ENCODE measurements at places on chromosomes 3 and 15. TPM values are rescaled to one million over a fixed set of nuclear protein-coding genes. Genes with fewer than 3 reads are reported as not detected.

The CD96 gene
- total RNA-seq = 0.45 TPM

DNA sequence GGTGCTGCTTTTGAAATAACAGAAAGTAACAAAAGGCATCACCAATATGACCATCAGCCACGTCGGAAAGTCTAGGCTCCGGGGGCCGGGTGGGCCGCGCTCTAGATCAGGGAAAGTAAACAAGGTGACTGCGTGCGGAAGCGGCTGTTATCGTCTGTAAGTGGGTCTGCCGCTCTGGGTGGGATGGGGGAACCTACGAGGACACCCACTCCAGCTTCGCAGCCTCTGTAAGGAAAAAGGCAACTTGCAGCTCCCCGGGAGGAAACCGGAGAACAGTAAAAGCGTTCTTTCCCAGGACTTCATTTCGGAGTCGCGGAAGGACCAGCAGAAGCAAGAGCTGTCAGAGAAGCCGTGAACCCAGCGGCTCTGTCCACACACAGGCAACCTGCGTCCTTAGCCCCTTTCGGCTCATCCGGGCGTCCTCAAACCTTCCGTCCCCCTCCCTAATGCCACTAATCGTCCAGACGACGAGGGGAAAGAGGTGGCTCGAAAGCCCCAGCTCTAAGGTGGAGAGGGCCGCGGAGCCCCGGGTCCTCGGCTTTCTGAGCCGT is 461 bp downstream of the XRN1 start:
- peak; percentile 31 for DNase-seq

DNA sequence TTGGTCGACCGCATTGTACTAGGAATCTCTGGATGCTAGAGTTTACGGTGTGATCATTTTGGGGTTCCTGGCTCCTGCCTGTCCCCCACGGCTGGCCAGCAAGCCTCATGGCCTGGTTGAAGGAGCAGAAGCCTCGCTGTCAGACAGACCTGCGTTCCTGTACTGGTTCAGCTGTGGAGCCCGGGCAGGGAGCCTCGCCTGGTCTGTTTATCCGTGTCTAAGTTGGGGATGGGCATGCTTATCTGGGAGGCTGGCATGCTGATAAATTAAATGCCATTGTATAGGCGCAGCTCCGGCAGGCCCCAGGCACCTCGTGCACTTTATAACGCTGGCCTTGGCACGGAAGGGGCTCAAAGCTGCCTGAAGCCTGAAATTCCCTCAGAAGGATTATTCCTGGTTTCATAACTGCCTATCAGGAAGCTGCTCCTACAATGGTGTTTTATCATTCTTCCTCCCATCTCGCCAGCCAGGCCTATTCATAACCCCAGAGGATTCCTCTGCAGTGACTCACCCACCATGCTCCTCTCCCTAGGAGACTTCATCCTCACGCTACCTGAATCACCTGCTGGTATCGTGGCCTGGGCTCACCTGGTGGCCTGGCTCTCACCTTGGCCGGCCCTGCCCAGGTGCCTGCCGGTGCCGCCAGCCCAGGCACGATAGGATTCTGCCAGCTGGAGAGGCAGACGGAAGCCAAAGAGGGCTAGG is 110.9 kb downstream of the ASB7 start:
- no peak for DNase-seq

The CCDC39 gene
- 3.1 TPM for total RNA-seq

- DNase-seq = no peak
Observed at GRCh38 chr3:195270079-195270816, 711 bp downstream of the XXYLT1 start.

DNA sequence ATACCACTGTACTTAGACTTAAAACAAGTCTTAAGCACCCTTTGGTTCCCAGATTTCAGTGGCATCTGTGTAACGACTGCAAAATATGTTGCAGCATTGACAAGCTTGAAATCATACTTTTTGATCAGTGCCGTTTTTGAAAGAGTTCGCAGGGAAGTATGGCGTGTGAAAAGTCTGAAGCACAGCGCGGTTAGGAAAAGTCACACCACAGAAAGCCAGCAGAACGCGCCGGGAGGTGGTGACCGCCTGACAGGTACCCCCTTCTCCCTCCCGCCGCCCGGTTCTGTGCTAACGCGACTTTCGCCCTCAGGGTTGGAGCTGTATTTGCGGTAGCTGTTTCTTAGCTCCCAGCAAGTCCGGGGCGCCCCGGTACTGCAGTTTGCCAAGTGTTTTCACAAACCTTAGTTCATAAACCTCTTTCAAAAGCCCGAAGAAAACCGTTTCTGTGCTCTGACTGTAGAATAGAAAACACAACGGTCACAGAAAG is 481 bp upstream of the CRYBG3 start:
- DNase-seq = peak; percentile 33

The GRAMD2A gene
- 2.4 TPM for total RNA-seq

DNA sequence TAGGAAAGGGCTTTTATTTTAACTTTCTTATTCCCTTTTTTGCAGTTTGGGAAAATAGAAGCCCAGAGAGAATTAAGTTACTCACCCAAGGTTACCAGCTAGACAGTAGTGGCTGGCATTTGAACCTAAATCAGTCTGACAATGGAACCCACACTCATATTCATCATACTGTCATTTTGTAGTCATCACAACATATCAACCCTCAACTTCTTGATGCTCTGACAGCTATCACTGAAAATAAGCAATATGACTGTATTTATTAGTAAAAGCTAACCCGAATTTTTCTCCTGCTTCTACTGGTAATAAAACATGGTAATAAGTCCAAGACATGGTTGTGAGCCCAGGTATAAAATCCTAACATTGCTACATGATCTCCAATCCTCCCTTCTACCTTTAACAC is 585.8 kb upstream of the UBE2E2 start:
- DNase-seq = no peak

- no peak for DNase-seq
Observed at GRCh38 chr3:59688636-59689035, 638.8 kb upstream of the CFAP20DC start.

DNA sequence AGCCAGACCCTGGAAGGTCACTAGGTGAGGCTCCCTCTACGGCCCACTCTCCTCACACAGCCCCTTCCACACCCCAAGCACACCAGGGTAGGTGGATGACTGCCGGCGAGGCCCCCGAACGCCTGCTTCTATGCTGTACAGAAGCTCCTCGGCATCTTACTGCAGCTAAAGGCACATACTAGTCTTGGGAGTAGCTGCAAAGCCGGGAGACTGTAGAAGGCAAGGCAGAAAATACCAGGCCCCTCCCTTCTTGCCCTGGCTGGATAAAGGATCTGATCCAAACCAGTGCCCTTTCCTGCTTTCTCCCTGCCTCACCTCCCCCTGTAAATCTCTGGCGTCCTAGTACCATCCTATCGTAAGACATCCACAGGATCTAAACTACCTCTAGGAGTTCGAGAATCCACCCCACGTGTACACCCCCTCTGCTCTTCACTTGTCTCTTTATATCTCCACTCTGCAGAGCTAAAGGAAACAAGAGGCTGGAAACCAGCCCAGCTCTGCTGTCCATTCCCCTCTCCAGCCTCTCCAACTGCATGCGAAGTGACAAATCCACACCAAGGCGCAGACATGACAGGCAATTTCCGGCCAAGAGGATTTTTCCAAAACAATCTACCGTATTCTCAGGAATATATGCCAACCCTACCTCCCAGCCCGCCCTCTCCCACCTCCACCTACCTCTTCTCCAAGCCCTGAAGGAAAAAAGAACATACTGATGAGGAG is 11.8 kb downstream of the TNK2 start:
- DNase-seq = no peak

GRCh38 chr15:62977952-62978811 is 64.4 kb upstream of the TPM1 start:
- no peak for DNase-seq

The HHATL gene
- total RNA-seq = 139 TPM

GRCh38 chr15:41560572-41560874 is 1.5 kb downstream of the TYRO3 start:
- peak; percentile 45 for DNase-seq

All from dorsolateral prefrontal cortex (tissue), 122 donors.